ENCODE measurements at places on chromosomes 3 and 15.

GRCh38 chr3:69967156-69967555 lies 32.4 kb upstream of the SAMMSON start:
- DNase-seq, result no peak

- DNase-seq, result no peak
Observed at GRCh38 chr3:154971771-154972326, 108.3 kb upstream of the MME start.

DNA sequence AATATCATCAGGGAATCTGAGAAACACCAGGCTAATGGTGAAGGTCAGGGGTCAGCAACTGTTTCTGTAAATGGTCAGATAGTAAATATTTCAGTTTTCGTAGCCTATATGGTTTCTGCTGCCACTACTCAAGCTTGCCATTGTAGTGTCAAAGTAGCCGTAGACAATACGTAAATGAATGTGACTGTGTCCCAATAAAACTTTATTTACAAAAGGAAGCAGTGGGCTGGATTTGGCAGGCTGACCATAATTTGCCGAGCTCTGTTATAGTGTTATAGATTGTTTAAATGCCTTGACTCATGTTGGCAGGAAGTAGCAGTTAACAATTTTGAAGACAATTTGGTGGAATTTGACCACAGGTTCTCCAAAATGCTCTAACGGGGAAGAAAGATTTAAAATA lies 548.2 kb downstream of the FOXP1 start:
- DNase-seq, result no peak

GRCh38 chr15:73996939-73997338 lies 2.4 kb downstream of the PML start:
- DNase-seq, result no peak

- no peak for DNase-seq
Observed at GRCh38 chr15:43406189-43406588, 35.3 kb downstream of the TUBGCP4 start.

Data from NT2/D1 (cell line).